ENCODE measurements at places on chromosomes 5 and 9. TPM values are rescaled to one million over a fixed set of nuclear protein-coding genes. Genes with fewer than 3 reads are reported as not detected.

Gene CDH10
- 0.55 TPM for total RNA-seq

Gene STRBP
- 26.4 TPM for total RNA-seq

Gene ABO
- total RNA-seq = 1.8 TPM

Gene IL33
- 0.68 TPM for total RNA-seq

Gene ZNF782
- 3.9 TPM for total RNA-seq

Gene CDX1
- total RNA-seq = 0.33 TPM

Gene SLC6A3
- total RNA-seq = not detected

Gene WDR38
- not detected for total RNA-seq

Gene BTNL8
- total RNA-seq = not detected

Gene SCGB3A2
- total RNA-seq = not detected

Gene PLEKHG4B
- 5.4 TPM for total RNA-seq

Gene NKD2
- total RNA-seq = 1.7 TPM

Gene PDE4D
- total RNA-seq = 37.2 TPM

Gene SHC3
- 5.1 TPM for total RNA-seq

Gene TAF11L5
- not detected for total RNA-seq

Gene SAPCD2
- total RNA-seq = 5.3 TPM

Gene LVRN
- total RNA-seq = not detected

Data from kidney epithelial cell (primary cell).